ENCODE measurements at places on chromosomes 3 and 15.

GRCh38 chr15:29018995-29019976, 133.5 kb downstream of the APBA2 start:
- H3K4me3 ChIP-seq: no peak overlapping the region
- no peak overlapping the region for H3K27ac ChIP-seq
- no peaks in the 10 kb centered on the region for H3K36me3 ChIP-seq
- DNase-seq: no peak
- H3K27me3 ChIP-seq: no peaks in the 10 kb centered on the region
- H3K4me1 ChIP-seq: no peaks in the 10 kb centered on the region

- H3K4me3 ChIP-seq: no peak overlapping the region
- H3K27me3 ChIP-seq: no peaks in the 10 kb centered on the region
- no peak for DNase-seq
- H3K4me1 ChIP-seq: no peaks in the 10 kb centered on the region
Measured at GRCh38 chr3:80496452-80496851, 728.7 kb upstream of the ROBO1 start.

- DNase-seq: no peak
- no peak overlapping the region for H3K27ac ChIP-seq
- no peak overlapping the region for H3K4me3 ChIP-seq
- no peaks in the 10 kb centered on the region for H3K36me3 ChIP-seq
- H3K4me1 ChIP-seq: peaks cover 20% of the 10 kb centered on the region
Measured at GRCh38 chr3:56758539-56758981, 43.2 kb downstream of the ARHGEF3 start.

- no peak overlapping the region for H3K27ac ChIP-seq
- no peaks in the 10 kb centered on the region for H3K27me3 ChIP-seq
- no peak overlapping the region for H3K4me3 ChIP-seq
- no peaks in the 10 kb centered on the region for H3K4me1 ChIP-seq
- peak; percentile 69 for DNase-seq
- no peaks in the 10 kb centered on the region for H3K36me3 ChIP-seq
Measured at GRCh38 chr15:91338766-91339165, 238.7 kb downstream of the SV2B start.

- no peak for DNase-seq
- H3K27me3 ChIP-seq: no peaks in the 10 kb centered on the region
- no peaks in the 10 kb centered on the region for H3K4me1 ChIP-seq
- H3K36me3 ChIP-seq: no peaks in the 10 kb centered on the region
- H3K27ac ChIP-seq: no peak overlapping the region
Measured at GRCh38 chr3:8838234-8838633, 68.8 kb upstream of the OXTR start.

GRCh38 chr3:52978109-52978754, 67.6 kb downstream of the SFMBT1 start:
- no peaks in the 10 kb centered on the region for H3K36me3 ChIP-seq
- no peaks in the 10 kb centered on the region for H3K4me1 ChIP-seq
- H3K27me3 ChIP-seq: no peaks in the 10 kb centered on the region
- H3K27ac ChIP-seq: no peak overlapping the region

GRCh38 chr3:175020101-175020500, 161.0 kb downstream of the NAALADL2 start:
- H3K4me1 ChIP-seq: no peaks in the 10 kb centered on the region
- no peak for DNase-seq
- H3K36me3 ChIP-seq: no peaks in the 10 kb centered on the region
- H3K4me3 ChIP-seq: no peak overlapping the region
- no peak overlapping the region for H3K27ac ChIP-seq

- no peak for DNase-seq
- H3K27ac ChIP-seq: peak overlapping the region; percentile 80
- no peak overlapping the region for H3K4me3 ChIP-seq
- no peaks in the 10 kb centered on the region for H3K27me3 ChIP-seq
- H3K36me3 ChIP-seq: peaks cover 6% of the 10 kb centered on the region
- H3K4me1 ChIP-seq: peaks cover 7% of the 10 kb centered on the region
Measured at GRCh38 chr15:44734839-44735481, 1.4 kb upstream of the TRIM69 start.

GRCh38 chr15:43317566-43318184, 12.7 kb downstream of the LCMT2 start:
- no peaks in the 10 kb centered on the region for H3K4me1 ChIP-seq
- H3K36me3 ChIP-seq: no peaks in the 10 kb centered on the region

DNA sequence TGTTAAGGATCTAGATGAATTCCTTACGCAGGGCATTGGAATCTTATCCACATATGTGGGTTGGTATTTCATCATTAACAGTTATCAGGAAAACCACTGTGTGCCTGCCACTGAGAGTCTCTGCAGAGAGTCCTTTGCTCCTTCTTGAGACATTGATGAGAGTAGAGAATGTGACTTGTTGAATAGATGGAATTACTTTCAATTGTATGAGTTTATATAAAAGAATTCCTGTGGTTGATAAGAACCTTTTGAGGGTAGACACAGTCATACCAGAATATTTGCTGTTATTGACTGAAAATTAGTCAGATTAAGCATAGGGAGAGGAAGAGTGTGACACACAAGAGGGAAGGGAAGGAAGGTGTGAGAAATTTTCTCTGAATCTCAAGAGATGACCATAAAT, 30.8 kb downstream of the ARHGEF26 start:
- peaks cover 3% of the 10 kb centered on the region for H3K36me3 ChIP-seq
- H3K27me3 ChIP-seq: no peaks in the 10 kb centered on the region
- DNase-seq: no peak
- H3K27ac ChIP-seq: no peak overlapping the region
- no peak overlapping the region for H3K4me3 ChIP-seq
- no peaks in the 10 kb centered on the region for H3K4me1 ChIP-seq

DNA sequence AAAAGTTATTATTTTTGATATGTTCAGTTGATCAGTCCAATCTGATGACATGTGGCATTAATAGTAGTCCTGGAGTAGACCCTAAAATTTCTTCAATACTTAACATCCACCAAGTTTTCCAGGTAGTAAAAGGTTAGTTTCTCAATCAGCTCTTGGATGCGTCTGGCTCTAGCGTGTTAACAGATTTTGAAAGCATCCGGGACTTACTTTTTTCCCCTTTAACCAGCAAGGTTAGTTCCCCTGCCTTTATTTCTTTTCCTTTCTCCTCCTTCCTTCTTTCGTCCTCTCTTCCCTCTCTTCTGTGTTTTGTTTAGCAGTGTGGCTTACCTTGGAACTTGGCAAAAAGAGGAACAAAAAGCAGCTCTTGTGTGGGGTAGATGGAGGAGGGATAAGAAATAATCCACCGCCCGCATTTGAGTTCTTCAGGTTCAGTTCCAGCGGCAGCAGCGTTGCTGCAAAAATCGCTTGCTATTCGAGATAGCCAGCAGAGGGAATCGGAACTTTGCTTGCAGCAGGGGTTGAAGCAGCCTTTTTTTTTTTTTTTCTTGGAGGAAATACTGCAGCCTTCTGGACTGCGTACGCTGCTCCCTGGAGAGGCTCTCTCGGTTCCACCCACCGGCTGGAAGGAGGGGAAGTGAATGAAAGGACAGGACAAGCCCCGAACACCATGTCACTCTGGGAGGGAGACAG, at the start of gene RBMS3:
RBMS3 (plus strand) TSS at position 668 of the 690 bp plus-strand sequence.
- peak within 1 kb of the TSS; percentile 83 for H3K27ac ChIP-seq
- no peaks in the 10 kb centered on the region for H3K4me1 ChIP-seq
- H3K4me3 ChIP-seq: peak within 1 kb of the TSS; percentile 81
- H3K36me3 ChIP-seq: no peaks in the 10 kb centered on the region
- peak; percentile 99 for DNase-seq

- H3K27ac ChIP-seq: no peak overlapping the region
- no peaks in the 10 kb centered on the region for H3K36me3 ChIP-seq
- no peak for DNase-seq
- peaks cover 5% of the 10 kb centered on the region for H3K4me1 ChIP-seq
- H3K27me3 ChIP-seq: no peaks in the 10 kb centered on the region
Measured at GRCh38 chr3:41710646-41711388, 251.1 kb downstream of the ULK4 start.

- H3K36me3 ChIP-seq: no peaks in the 10 kb centered on the region
- no peak overlapping the region for H3K27ac ChIP-seq
- no peak for DNase-seq
- H3K4me1 ChIP-seq: no peaks in the 10 kb centered on the region
- no peaks in the 10 kb centered on the region for H3K27me3 ChIP-seq
- H3K4me3 ChIP-seq: no peak overlapping the region
Measured at GRCh38 chr3:66706890-66707289, 206.1 kb upstream of the LRIG1 start.

GRCh38 chr3:112247350-112247749, 46.7 kb downstream of the SLC9C1 start:
- no peaks in the 10 kb centered on the region for H3K4me1 ChIP-seq
- no peak overlapping the region for H3K27ac ChIP-seq
- no peak for DNase-seq
- H3K36me3 ChIP-seq: no peaks in the 10 kb centered on the region
- H3K4me3 ChIP-seq: no peak overlapping the region

DNA sequence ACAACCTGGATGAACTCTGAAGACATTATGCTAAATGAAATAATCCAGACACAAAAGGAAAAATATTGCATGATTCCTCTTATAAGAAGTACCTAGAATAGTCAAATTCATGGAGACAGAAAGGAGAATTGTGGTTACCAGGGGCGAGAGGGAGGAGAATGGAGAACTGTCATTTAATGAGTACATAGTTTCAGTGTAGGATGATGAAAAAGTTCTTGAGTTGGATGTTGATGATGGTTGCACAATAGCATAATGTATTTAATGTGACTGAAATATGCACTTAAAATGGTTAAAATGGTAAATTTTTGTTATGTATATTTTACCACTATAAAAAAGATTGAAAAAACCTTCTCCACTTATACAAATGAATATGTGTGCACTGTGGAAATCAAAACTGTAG, 469.6 kb downstream of the MAGI1 start:
- H3K4me1 ChIP-seq: no peaks in the 10 kb centered on the region
- no peak overlapping the region for H3K27ac ChIP-seq
- no peaks in the 10 kb centered on the region for H3K36me3 ChIP-seq
- H3K27me3 ChIP-seq: no peaks in the 10 kb centered on the region
- H3K4me3 ChIP-seq: no peak overlapping the region
- no peak for DNase-seq

GRCh38 chr3:117708601-117709000, 999.0 kb downstream of the TUSC7 start:
- no peak overlapping the region for H3K4me3 ChIP-seq
- no peak for DNase-seq
- H3K4me1 ChIP-seq: no peaks in the 10 kb centered on the region
- no peak overlapping the region for H3K27ac ChIP-seq

DNA sequence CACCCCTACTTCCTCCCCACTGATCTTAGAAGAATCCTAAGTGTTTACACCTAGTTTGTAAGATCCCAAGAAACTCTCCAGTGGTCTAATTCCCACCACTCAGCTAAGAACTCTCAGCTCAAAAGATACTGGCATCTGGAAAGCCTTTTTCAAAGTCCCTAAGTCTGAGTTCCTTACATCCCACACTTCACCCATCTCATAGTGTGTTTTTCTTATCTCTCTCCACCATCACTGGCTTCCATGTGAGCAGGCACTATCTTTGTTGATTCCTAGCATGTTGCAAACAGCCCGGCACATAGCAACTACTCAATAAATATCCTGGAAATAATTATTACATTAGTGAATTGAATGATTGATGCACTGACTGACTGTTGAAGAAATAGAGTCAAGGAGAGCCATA, 173.7 kb downstream of the FHIT start:
- H3K27ac ChIP-seq: no peak overlapping the region
- H3K27me3 ChIP-seq: no peaks in the 10 kb centered on the region
- no peaks in the 10 kb centered on the region for H3K36me3 ChIP-seq
- peaks cover 6% of the 10 kb centered on the region for H3K4me1 ChIP-seq

DNA sequence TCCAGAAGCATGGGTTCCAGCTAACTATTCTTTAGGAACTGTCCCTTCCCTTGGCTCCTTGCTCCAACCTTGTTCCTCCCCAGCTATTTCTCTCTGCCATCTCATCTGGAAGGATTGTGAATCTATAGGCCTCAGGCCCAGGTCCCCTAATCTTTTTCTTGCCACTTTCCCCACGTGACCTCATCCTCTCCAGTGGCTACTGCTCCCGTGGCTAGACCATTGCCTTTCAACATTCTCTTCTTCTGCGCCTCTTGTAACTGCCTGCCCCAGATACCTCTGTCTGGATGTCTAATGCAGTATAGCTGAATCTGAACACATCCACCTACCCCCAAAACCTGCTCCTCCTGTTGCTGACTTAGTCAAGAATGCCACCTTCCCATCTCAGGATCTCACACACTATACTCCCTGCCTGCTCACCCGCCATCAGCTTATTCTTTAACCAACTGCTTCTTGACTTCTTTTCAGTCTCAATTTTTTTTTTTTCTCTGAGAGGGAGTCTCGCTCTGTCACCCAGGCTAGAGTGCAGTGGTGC, 5.2 kb downstream of the GPX1 start:
- no peak overlapping the region for H3K4me3 ChIP-seq
- peaks cover 7% of the 10 kb centered on the region for H3K4me1 ChIP-seq
- peak overlapping the region; percentile 87 for H3K27ac ChIP-seq
- no peaks in the 10 kb centered on the region for H3K27me3 ChIP-seq
- DNase-seq: no peak

DNA sequence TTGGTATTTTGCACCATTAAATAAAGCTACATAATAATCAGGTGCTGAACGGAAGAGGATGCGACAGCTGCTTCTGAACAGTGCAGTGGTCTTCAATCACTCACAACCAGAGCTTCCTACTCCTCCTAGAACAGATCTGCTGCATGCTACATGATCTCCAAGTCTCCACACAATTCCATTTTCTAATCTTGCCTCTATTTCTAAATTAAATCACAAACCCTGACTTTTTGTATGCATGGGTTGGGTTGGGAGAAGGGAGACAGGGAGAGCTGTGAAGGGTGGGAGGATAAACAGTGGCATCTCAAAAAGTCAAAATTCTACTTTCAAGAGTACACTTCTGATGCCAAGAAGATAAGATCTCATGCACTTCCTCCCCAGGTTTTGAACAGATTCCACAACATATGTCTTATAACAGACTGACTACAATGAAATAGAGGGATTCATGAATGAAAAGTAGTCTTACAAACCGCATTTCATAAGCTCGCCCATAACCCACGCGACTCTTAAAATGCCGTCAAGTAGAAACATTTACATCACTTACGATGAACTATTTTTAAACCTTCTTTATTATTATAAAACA, 57.2 kb downstream of the CHSY1 start:
- H3K36me3 ChIP-seq: no peaks in the 10 kb centered on the region
- H3K4me1 ChIP-seq: peaks cover 54% of the 10 kb centered on the region
- DNase-seq: no peak
- H3K27ac ChIP-seq: no peak overlapping the region

GRCh38 chr3:197549261-197549885, 6.4 kb downstream of the BDH1 start:
- H3K27me3 ChIP-seq: no peaks in the 10 kb centered on the region
- DNase-seq: no peak
- no peak overlapping the region for H3K4me3 ChIP-seq
- no peak overlapping the region for H3K27ac ChIP-seq

- H3K36me3 ChIP-seq: no peaks in the 10 kb centered on the region
- peaks cover 14% of the 10 kb centered on the region for H3K4me1 ChIP-seq
- peaks cover 19% of the 10 kb centered on the region for H3K27me3 ChIP-seq
- no peak overlapping the region for H3K4me3 ChIP-seq
- H3K27ac ChIP-seq: no peak overlapping the region
- no peak for DNase-seq
Measured at GRCh38 chr15:79307251-79307650, 3.7 kb upstream of the TMED3 start.

Measured in lung (tissue), 17 donors.